ENCODE measurements at places on chromosomes 2 and 18. TPM values are rescaled to one million over a fixed set of nuclear protein-coding genes. Genes with fewer than 3 reads are reported as not detected.

TLX2 gene
- total RNA-seq: not detected

SLC14A1 gene
- 33.1 TPM for total RNA-seq

PRSS56 gene
- total RNA-seq: not detected

C2orf72 gene
- 0.61 TPM for total RNA-seq

ALPP gene
- 59.1 TPM for total RNA-seq

OTX1 gene
- total RNA-seq: 1.7 TPM

ANKRD30B gene
- not detected for total RNA-seq

DNA sequence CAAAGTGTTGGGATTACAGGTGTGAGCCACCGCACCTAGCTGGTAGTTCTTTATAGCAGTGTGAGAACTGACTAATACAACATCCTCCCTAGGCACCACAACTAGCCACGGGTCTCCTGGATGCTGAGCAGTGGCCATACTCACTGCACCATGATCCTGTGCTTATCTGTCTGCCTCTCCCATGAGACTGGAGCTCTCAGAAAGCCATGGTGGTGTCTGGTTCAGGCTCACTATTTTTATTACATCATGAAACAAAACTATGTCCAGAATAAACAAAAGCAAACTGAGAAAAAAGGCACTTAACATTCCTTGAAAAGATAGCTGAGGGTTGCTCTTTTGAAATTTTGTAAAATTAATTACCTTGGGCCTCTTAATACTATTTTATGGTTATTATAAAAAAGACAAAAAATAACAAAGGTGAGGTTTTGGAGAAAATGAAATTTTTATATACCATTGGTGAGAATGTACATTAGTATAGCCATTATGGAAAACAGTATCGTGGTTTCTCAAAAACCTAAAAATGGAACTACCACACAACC lies 90.7 kb upstream of the TFCP2L1 start:
- peaks cover 25% of the 10 kb centered on the region for H3K36me3 ChIP-seq
- no peak overlapping the region for H3K4me3 ChIP-seq
- H3K27ac ChIP-seq: no peak overlapping the region
- no peaks in the 10 kb centered on the region for H3K27me3 ChIP-seq
- no peaks in the 10 kb centered on the region for H3K4me1 ChIP-seq

DNA sequence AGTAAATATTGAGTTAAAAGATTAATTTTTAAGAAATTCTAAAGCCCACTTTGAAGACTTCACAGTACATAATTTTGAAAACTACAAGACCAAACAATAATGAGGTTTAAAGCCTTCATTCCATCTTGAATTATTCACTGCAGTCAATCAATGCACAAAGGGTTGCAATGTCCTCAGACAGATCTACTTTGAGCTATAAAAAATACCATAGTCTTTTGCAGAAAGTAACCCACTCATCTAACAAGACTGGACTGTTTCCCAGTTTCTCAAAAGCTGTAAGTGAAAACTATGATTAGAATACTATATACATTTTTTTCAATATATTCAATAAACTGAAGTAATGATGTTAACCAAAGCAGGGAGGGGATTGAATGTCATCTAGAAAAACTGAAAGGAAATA lies 10.2 kb upstream of the RBM43 start:
- H3K27me3 ChIP-seq: no peaks in the 10 kb centered on the region
- no peak overlapping the region for H3K4me3 ChIP-seq
- DNase-seq: no peak
- H3K4me1 ChIP-seq: no peaks in the 10 kb centered on the region
- H3K36me3 ChIP-seq: peaks cover 72% of the 10 kb centered on the region
- H3K27ac ChIP-seq: no peak overlapping the region

- no peak for DNase-seq
- H3K27me3 ChIP-seq: no peaks in the 10 kb centered on the region
- no peak overlapping the region for H3K4me3 ChIP-seq
- no peaks in the 10 kb centered on the region for H3K4me1 ChIP-seq
- no peak overlapping the region for H3K27ac ChIP-seq
- no peaks in the 10 kb centered on the region for H3K36me3 ChIP-seq
Observed at GRCh38 chr2:219871351-219871750, 243.9 kb downstream of the SLC4A3 start.

DNA sequence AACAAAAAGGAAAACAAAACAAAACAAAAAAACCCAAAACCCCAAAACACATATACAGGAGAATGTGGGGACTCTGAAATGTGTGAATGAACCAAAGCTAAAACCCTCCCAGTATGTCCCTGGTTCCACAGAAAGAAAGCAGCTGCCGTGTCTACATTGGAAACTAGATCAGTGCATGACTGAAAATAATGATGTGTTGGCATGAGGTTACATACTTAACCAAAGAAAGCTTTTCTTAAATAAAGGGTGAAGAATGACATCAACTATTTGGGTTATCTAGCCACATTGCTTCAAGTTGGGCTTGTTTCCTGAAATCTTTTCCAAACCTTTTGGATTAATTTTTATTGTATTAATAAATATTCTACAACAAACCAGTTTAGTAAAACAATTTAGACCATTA lies 91.9 kb upstream of the FN1 start:
- H3K27ac ChIP-seq: no peak overlapping the region
- no peaks in the 10 kb centered on the region for H3K36me3 ChIP-seq
- H3K27me3 ChIP-seq: no peaks in the 10 kb centered on the region
- H3K4me3 ChIP-seq: no peak overlapping the region
- no peak for DNase-seq

GRCh38 chr2:60366135-60366712 lies 187.2 kb downstream of the BCL11A start:
- peaks cover 10% of the 10 kb centered on the region for H3K4me1 ChIP-seq
- no peak overlapping the region for H3K4me3 ChIP-seq
- H3K27me3 ChIP-seq: no peaks in the 10 kb centered on the region
- DNase-seq: no peak
- H3K27ac ChIP-seq: no peak overlapping the region

DNA sequence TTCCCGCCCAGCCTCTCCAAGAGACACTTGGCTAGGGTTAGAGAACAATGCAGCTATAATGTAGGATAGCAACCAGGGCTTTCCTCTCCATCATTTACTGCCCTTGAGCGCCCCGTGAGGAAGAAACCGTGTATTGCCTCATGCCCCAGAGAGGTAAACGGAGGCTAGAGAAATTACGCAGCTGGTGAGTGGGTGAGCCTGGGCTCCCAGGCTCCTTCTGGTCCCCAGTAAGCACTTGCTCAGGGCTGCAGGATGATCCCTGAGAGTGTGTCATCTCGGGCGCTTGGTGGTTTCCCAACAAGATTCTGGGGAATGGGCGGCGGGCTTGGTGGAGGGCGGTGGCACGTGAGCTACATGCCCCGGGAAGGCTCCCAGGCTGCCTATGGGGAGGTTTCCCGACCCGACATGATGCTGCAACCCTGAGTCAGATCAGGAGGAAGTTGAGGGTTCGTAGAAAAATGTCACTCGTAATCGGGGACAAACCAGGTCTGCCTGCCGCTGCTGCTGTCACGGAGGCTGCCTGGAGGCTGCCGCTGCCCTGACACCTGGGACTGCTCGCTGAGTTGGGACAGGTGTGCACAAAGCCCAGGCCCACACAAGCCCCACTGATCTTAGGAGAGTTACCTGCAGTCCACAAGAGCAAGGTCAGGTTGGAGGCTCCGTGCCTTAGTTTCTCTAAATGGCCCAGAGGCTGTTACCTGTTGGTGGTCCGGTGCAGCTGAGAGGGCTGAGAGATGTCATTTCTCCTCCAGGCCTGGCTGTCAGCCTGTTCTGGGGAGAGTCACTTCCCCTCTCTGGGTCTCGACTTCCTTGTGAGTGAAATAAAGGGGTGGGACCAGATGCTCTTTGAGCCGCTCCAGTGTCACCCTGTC lies at the start of gene GPR55:
TSS of gene GPR55 (minus strand) at position 773 of the 872 bp plus-strand sequence. CDS start 14,280 bp downstream, outside the sequence.
- H3K4me1 ChIP-seq: no peaks in the 10 kb centered on the region
- H3K27ac ChIP-seq: no peak within 1 kb of the TSS
- no peaks in the 10 kb centered on the region for H3K27me3 ChIP-seq

GRCh38 chr2:58606799-58607198 lies 365.7 kb upstream of the FANCL start:
- no peaks in the 10 kb centered on the region for H3K4me1 ChIP-seq
- H3K36me3 ChIP-seq: no peaks in the 10 kb centered on the region
- no peak for DNase-seq
- no peak overlapping the region for H3K4me3 ChIP-seq
- H3K27ac ChIP-seq: no peak overlapping the region

- no peaks in the 10 kb centered on the region for H3K36me3 ChIP-seq
- no peak for DNase-seq
- H3K4me1 ChIP-seq: peaks cover 27% of the 10 kb centered on the region
- H3K27me3 ChIP-seq: peaks cover 28% of the 10 kb centered on the region
Observed at GRCh38 chr2:232925153-232925820, 55.2 kb downstream of the SNORC start.

- H3K27me3 ChIP-seq: no peaks in the 10 kb centered on the region
- no peak overlapping the region for H3K4me3 ChIP-seq
- H3K27ac ChIP-seq: no peak overlapping the region
- peaks cover 4% of the 10 kb centered on the region for H3K4me1 ChIP-seq
- DNase-seq: no peak
Observed at GRCh38 chr2:197969391-197969893, 165.0 kb downstream of the PLCL1 start.

GRCh38 chr2:110688594-110689091 lies 10.8 kb upstream of the BUB1 start:
- no peaks in the 10 kb centered on the region for H3K36me3 ChIP-seq
- no peak overlapping the region for H3K4me3 ChIP-seq
- no peak overlapping the region for H3K27ac ChIP-seq
- H3K27me3 ChIP-seq: no peaks in the 10 kb centered on the region
- no peak for DNase-seq

GRCh38 chr2:66854298-66854697 lies 419.4 kb downstream of the MEIS1 start:
- H3K4me3 ChIP-seq: no peak overlapping the region
- no peak overlapping the region for H3K27ac ChIP-seq
- H3K27me3 ChIP-seq: no peaks in the 10 kb centered on the region
- no peaks in the 10 kb centered on the region for H3K36me3 ChIP-seq
- H3K4me1 ChIP-seq: peaks cover 4% of the 10 kb centered on the region

GRCh38 chr2:107062599-107063220 lies 176.7 kb upstream of the ST6GAL2 start:
- H3K4me1 ChIP-seq: no peaks in the 10 kb centered on the region
- H3K36me3 ChIP-seq: no peaks in the 10 kb centered on the region
- no peak overlapping the region for H3K27ac ChIP-seq
- no peak for DNase-seq
- H3K4me3 ChIP-seq: no peak overlapping the region

GRCh38 chr2:40321822-40322221 lies 130.1 kb downstream of the SLC8A1 start:
- H3K4me1 ChIP-seq: no peaks in the 10 kb centered on the region
- no peak overlapping the region for H3K27ac ChIP-seq
- no peak overlapping the region for H3K4me3 ChIP-seq
- H3K27me3 ChIP-seq: no peaks in the 10 kb centered on the region
- no peak for DNase-seq

GRCh38 chr2:9108210-9108967 lies 98.2 kb upstream of the ASAP2 start:
- peaks cover 33% of the 10 kb centered on the region for H3K4me1 ChIP-seq
- H3K36me3 ChIP-seq: no peaks in the 10 kb centered on the region
- no peaks in the 10 kb centered on the region for H3K27me3 ChIP-seq
- H3K4me3 ChIP-seq: no peak overlapping the region

DNA sequence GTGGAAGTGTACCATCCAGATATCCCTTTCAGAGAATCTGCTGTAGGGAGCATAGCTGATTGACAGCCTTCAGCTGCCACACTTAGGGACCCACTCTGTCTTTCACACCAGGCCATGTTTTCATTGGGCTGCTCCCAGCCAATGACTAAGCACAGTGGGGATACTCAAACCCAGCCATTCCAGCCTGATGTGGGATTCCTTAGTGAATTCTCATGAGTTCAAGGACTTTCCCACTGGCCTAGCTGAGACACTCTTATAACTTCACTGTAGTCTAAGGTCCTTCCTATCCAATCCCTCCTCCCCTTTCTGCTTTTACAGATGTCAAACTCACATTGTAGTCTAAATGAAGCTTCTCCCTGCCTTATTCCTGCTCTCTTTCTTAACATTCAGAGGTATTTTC lies 201.2 kb downstream of the PIK3C3 start:
- no peaks in the 10 kb centered on the region for H3K36me3 ChIP-seq
- DNase-seq: no peak
- no peak overlapping the region for H3K27ac ChIP-seq
- no peak overlapping the region for H3K4me3 ChIP-seq
- H3K27me3 ChIP-seq: no peaks in the 10 kb centered on the region

GRCh38 chr18:3444954-3445353 lies 5.0 kb upstream of the TGIF1 start:
- no peak overlapping the region for H3K27ac ChIP-seq
- H3K27me3 ChIP-seq: no peaks in the 10 kb centered on the region
- no peaks in the 10 kb centered on the region for H3K36me3 ChIP-seq
- no peak overlapping the region for H3K4me3 ChIP-seq

- no peak overlapping the region for H3K4me3 ChIP-seq
- H3K4me1 ChIP-seq: no peaks in the 10 kb centered on the region
- no peaks in the 10 kb centered on the region for H3K27me3 ChIP-seq
- peak; percentile 25 for DNase-seq
Observed at GRCh38 chr18:36315736-36316135, 18.2 kb downstream of the FHOD3 start.

DNA sequence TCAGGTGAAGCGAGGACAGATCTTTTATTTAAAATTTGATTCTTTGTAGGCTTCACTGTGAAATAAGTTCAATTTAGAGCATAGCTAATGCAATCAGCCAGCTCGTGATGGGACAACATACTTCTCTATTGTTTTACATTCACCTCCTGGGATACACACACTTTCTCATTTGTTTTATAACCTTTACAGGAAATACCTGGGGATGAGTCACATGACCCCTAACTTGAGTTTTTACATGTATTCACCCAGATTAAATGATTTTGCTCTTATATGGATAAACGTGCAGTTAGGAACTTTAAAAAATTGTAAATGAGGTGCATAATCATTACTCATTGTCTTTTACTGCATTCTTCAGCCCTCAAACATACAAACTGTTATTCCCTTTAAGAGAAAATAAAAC lies 152.1 kb downstream of the NEDD4L start:
- H3K4me1 ChIP-seq: no peaks in the 10 kb centered on the region
- H3K4me3 ChIP-seq: peak overlapping the region; percentile 52
- peak overlapping the region; percentile 27 for H3K27ac ChIP-seq
- DNase-seq: no peak
- no peaks in the 10 kb centered on the region for H3K36me3 ChIP-seq

DNA sequence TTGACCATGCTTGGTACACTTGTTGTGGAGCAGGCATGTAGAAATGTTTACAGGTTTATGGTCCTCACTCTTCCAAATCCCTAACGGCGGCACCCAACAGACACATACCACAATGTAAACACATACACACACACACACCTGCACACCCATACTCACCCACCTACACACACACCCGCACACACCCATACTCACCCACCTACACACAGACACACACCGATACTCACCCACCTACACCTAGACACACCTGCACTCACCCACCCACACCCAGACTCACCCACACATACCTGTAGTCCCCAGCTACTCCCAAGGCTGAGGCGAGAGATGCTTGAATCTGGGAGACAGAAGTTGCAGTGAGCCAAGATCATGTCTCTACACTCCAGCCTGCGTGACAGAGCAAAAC lies 1.5 kb upstream of the RAB6D start:
- DNase-seq: no peak
- peaks cover 6% of the 10 kb centered on the region for H3K27me3 ChIP-seq
- no peaks in the 10 kb centered on the region for H3K4me1 ChIP-seq
- no peaks in the 10 kb centered on the region for H3K36me3 ChIP-seq
- H3K4me3 ChIP-seq: no peak overlapping the region

GRCh38 chr2:207165121-207166038 lies at the start of gene KLF7:
Gene KLF7 (minus strand): TSS chr2:207165948. CDS start chr2:207165568, 380 bp downstream.
- H3K4me3 ChIP-seq: peak within 1 kb of the TSS; percentile 66
- peak; percentile 54 for DNase-seq
- no peaks in the 10 kb centered on the region for H3K27me3 ChIP-seq
- H3K27ac ChIP-seq: peak within 1 kb of the TSS; percentile 100

GRCh38 chr2:44136252-44136651 lies 32.4 kb upstream of the PPM1B start:
- H3K4me1 ChIP-seq: no peaks in the 10 kb centered on the region
- H3K27me3 ChIP-seq: no peaks in the 10 kb centered on the region
- H3K27ac ChIP-seq: no peak overlapping the region
- DNase-seq: no peak
- H3K4me3 ChIP-seq: no peak overlapping the region
- no peaks in the 10 kb centered on the region for H3K36me3 ChIP-seq

Data from upper lobe of left lung (tissue), 6 donors.